ENCODE measurements at places on chromosomes 6 and 20.

DNA sequence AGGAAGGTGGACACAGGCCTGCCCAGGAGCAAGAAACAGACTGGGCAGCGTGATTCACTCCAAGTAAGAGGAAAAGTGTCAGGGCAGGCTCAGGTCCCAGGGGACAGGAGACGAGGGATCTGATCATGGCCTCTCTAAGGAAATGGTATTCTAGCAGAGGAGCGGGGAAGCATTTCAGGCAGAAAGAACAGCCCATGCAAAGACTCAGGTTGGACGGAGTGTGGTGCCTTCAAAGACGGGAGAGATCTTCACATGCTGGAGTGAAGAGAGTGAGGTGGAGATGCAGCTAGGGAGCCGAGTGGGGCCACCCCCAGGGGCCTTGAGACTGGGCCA, 161.1 kb downstream of the SYCP2 start:
- no peak for DNase-seq

DNA sequence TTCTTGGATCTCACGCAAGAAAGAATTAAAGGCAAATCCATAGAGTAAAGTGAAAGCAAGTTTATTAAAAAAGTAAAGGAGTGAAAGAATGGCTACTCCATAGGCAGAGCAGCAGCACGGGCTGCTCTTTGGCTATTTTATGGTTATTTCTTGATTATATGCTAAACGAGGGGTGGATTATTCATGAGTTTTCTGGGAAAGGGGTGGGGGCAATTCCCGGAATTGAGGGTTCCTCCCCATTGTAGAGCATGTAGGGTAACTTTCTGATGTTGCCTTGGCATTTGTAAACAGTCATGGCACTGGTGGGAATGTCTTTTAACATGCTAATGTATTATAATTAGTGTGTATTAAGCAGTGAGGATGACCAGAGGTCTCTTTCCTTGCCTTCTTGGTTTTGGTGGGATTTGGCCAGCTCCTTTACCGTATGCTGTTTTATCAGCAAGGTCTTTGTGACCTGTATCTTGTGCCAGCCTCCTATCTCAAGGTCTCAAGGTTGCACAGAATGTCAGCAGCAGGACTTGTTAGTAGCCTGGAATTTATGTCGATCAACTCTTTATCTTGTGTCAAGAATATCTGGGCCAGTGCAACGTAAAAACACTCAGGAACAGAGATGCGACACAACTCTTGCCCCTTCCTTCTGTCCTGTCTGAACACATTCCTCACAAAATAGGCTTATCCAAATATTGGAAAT, 931.4 kb downstream of the QKI start:
- no peak for DNase-seq

GRCh38 chr20:37254114-37254878, 7.3 kb downstream of the GHRH start:
- DNase-seq: no peak

GRCh38 chr20:21808863-21809664, 103.6 kb downstream of the PAX1 start:
- no peak for DNase-seq

DNA sequence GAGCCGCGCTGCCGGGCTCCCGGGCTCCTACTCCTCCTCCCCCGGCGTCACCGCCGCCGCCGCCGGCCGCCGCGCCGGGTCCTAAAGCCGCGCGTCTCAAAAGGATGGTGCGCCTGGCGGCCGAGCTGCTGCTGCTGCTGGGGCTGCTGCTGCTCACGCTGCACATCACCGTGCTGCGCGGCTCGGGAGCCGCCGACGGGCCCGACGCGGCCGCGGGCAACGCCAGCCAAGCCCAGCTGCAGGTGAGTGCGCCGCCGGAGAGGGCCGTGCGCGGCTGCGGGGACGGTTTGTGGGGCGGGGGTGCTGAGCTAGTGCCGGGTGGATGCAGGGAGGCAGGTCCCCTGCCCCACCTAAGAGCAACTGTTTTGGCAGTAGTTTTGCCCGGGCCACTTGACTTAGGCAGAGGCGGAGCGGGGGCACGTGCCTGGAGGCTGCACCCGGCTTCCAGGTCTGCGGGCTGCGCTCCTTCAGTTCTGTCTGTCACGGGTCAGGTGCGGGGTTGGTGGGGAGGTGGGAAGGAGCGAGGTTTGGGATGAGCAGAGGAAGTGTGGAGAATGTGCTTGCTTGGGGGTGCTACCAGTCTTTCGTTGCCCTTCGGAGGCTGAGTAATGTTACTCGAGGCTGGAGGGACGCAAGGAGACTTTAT, 722 bp downstream of the ISM1 start:
- no peak for DNase-seq

DNA sequence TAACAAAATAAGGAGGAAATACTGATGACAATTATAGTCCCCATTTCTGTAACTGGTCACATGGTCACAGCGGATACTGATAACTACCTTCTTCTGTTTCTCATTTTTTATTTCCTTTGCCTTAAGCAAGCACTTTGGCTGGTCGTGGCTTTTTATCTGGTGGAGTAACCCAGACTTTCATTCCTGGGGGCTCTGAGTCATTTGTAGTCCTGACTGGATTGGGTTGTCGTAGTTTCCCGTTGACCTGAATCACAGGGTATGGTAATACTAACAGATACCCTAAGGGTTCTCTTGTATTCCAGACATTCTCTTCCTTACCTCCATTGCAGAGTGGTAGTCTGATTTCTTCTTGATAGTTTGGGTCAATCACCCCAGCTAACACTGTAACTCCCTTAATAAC, 500.3 kb upstream of the ADGRB3 start:
- DNase-seq: no peak

- no peak for DNase-seq
These were observed 40.2 kb upstream of the SLC22A1 start for GRCh38 chr6:160081398-160081797.

- DNase-seq: no peak
These were observed 169.6 kb downstream of the MTHFD1L start for GRCh38 chr6:151034825-151035781.

DNA sequence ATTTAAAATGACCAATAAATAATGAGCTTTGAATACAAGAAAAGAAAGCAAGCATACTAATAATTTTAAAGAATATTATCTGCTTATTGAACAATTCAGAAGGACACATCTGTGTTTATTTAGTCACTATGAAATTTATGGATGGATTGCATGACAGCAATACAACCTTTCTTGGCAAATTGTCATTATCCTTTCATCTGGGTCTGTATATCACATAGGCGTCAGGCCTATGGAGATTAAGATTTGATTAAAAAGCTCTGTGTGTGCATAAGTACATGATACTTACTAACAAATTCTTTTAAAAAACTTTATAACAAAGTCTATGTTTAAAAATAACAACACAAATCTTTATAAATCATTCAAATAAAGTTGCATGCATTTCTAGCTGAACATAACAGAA, 1394.4 kb downstream of the KHDRBS2 start:
- DNase-seq: no peak

- no peak for DNase-seq
These were observed 303.4 kb downstream of the THBS2 start for GRCh38 chr6:168949981-168950857.

GRCh38 chr6:83735461-83735860, 26.6 kb upstream of the SNAP91 start:
- no peak for DNase-seq

DNA sequence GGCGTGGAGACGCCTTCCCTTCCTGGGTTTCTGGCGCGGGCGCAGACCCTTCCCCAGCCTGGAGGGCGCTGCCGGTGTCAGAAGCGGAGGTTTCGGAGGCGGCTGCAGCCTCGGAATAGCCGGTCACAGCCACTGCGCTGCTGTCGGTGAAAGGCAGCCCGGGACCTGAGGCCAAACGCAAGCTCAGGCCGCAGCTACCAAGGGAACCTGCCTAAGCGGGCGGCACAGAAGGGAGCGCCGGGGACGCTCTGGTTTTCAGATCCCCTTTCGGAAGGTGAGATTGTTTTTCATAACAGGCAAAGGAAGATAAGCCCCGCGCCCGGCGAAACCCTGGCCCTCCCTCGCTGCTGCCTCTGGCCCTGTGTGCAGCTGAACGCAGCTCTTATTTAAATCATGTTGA, 116.5 kb downstream of the FAM120B start:
- no peak for DNase-seq

DNA sequence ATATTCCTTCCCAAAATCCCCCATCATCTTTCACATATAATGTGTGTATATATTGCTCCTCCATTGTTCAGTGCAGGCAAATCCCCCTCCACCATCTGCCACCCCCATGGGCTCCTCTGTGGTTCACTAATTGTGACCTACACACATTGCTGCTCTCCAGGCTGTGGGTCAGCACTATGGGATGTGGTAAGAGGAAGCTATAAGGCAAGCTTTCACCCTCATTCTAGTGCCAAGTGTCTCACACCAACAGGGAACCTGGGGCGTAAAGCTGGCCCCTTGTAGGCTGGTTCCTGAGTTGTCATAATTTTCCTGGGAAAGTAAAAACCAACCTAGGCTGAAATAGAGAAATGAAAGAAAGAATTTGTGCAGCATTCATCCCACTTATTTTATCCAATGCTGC, 16.8 kb downstream of the FKBP1A start:
- DNase-seq: no peak

DNA sequence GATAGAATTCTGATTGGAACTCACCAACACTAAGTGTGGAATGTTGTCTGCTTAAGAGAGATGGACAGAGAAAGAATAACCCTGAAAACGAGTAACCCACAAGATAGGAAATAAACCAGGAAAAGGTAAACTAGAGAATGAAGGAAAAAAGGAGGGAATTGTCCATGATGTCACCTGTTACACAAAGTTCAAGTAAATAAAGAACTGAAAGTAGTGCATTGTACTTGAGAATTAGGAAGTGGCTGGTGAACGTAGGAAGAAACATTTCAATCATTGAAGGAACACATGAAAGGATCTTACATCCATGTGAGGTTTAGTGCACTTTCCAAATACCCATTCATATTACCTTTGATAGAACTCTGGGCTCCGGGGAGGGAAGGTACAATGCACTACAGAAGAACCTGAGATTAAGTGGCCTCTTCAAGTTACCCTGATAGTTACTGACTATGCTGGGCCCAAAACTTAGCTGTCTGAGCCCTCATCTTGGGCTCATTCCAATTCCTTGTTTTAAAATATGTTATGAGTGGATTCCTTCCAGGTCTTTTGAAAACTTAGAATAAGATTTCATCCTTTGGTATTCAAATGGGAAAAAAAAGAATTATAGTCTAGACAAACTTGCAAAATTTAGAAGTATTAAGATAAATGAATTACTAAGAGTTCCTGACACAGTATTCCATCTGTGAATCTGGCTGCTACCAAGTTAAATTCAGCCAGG, 1.1 kb upstream of the STX7 start:
- no peak for DNase-seq

GRCh38 chr6:79404677-79405076, 132.6 kb downstream of the LCA5 start:
- DNase-seq: no peak

DNA sequence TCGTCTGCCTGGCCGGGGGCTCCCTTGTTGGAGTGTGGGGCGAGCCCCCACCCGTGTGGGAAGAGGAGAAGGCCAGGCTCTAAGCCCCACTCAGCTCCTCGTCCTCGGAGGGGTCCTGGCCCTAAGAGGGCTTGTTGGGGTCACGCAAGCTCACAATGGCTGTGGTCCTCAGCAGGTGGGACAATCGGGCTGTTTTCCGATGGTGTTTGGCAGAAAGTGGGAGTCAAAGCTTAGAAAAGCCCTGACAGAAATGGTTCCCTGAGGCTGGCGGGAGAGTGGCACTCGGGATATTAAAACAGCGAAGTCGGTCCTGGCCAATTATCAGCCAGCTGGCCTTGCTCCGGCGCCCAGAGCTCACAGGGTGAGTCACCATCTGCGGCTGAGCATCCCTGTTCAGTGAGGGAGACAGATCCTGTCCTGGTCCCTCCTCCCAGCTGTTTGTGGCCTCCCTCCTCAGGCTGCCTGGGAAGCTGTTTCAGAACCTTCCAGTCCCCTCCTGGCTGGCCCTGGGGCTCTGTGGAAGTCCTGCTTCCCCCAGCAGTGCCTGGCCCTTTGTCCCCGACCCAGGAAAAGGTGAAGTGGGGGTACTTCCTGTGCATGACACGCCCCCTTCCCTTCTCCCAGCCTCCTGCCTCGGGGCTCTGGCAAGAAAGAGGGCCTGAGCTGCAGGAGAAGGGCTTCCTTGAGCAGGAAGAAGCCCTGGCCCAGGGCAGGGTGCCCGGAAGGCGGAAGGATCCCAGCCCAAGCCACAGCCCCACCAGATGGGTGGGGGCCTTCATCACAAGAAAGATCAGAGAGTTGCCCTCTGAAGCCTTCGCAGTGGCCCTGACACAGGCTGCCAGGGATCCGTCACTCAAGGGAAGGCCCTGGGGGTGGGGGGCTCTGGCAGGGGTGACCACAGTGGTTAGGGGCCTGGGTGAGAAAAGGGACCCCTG, 53.6 kb upstream of the BHLHE23 start:
- no peak for DNase-seq

GRCh38 chr6:108622641-108623298, 62.1 kb downstream of the FOXO3 start:
- no peak for DNase-seq

DNA sequence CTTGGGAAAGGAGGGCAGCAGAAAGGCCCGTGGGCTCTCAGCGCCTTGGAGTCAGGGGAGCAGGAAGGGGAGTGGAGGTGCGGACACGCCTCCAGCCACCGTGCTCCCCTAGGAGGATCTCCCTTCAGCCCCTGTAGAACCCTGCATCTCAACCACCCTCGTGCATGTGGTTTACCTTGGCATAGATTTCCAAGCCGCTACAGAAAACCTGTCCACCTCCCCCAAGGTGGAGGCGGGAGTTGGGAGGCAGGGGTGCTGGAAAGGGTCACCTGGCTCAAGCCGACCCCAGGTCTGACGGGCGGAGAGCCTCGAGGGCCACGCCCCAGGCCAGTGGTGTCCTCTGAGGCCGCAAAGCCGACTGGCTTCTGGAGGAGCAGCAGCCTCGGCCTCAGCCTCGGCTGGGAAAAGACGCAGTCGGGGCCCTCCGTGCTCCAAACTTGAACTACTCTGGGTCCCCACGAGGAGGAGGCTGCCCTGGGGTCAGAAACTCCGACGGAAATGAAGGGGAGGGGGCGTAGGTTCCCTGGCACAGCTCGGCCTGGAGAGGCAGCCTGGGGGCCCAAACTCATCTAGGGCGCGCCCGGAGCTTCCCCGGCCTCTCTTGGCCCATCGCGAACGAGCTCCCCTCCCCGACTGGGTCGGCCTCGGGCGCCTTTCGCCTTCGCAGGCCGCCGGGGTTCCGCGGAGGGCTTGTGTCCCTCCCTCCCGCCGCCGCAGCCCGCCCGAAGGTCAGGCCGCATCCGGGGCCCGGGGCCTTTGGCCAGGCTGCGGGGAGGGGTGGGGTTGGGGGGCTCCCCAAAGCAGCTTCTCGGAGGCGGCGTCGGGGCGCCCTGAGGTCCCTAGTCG, 6.3 kb upstream of the FOXF2 start:
- no peak for DNase-seq

Data from NCI-H1436 treated with DMSO at 0.1 percent for 48 hours (cell line).